Trophoblast cell (in vitro differentiated cells and primary cell): ENCODE measurements at places on chromosomes 2 and 18.

- DNase-seq: no peak
Observed at GRCh38 chr2:55618025-55618274, 528 bp upstream of the PPP4R3B start.

- DNase-seq: peak; percentile 22
Observed at GRCh38 chr18:63192885-63193349, 126.7 kb downstream of the BCL2 start.

DNA sequence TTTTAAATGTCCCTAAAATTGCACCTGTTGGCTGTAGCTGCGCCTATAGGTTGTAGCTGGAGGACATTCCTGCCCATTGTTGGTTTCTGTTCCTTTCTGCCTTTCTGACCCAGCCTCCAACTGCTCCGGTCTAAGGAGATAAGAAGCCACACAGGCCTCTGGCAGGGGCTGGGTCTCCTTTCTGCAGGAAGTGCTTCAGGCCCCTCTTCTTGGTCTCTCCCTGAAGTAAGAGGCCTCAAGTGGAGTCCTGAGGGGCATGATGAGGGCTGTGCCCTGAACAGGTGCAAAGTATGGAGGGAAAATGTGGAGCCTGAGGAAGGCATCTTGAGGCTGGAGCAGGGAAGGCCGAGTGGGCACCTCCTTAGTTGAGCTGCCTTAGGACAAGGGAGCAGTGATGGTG is 10.4 kb upstream of the SFTPB start:
- no peak for DNase-seq

GRCh38 chr18:74567822-74568221 is 29.8 kb upstream of the ZNF407 start:
- no peak for DNase-seq

DNA sequence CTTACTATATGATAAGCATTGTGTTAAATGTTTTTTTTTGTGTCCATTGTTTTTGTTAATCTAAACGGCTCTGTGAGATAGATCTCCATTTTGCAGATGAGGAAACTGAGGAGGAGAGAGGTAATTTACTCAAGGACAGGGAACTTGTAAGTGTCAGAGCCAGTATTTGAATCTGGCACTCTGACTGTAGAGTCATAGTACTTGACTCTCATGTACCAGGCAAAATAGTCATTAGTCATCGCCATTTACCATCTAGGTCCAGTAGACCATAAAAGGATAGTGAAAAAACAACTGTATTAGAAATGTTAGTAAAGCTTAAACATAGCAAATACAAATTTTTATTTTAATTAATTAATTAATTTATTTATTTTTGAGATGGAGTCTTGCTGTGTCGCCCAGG is 4.8 kb downstream of the PSMD14 start:
- peak; percentile 57 for DNase-seq

DNA sequence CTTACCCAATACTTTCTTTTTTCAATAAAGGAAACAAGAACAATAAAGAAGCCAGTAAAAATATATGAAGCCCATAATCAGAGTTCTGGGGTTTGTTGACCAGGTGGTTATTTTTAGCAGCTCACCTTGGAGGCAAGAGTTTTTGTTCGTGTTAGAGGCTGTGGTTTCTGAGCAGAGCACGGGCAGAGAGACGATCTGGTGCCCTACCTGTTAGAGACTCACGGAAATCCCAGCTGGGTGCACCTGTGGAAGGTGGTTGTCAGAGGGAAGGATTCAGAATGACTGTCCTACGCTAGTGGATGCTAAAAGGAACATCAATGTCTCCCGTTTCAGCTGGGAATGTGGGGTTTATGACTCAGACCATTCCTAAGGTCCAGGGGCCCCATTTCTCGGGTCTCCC is 87.6 kb downstream of the NRP2 start:
- no peak for DNase-seq

DNA sequence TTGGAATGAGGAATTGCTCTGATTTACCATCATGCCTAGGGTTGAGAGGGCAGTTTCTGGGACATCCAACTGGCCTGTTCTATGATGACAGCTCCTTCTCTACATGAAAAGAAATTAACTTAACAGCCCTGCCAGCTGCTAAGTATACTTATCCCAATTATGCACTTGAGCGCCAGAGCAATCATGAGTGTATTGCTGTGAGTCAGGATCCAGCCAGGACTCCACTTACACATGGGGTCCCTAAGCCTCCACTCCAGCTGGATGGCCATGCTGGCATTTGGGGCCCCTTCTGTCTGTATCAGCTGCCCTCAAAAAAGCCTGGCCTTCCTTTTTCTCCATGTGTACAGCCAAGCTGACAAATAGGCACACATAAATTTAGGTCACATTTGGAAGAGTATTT is 481.9 kb downstream of the TMX3 start:
- no peak for DNase-seq

- DNase-seq: no peak
Observed at GRCh38 chr2:3277050-3277747, 100.4 kb downstream of the EIPR1 start.

DNA sequence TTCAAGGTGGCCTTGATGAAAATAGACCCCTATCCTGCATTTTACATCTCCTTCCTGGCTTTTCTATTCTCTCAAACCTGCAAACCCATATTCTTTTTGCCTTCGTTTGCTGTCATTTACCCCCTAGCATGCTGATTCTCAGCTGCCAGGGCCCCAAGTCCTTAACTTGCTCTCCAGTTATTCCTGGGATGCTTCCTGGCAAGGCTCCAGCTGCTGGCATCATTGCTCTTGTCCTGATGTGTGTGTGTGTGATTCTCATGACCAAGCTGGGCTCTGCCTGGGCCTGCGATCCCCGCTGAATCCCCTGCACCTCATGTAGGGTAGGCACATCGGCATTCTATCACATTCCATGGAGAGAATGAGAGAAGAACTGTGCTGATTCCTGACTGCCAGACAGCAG is 11.9 kb downstream of the NPAS2 start:
- DNase-seq: no peak

DNA sequence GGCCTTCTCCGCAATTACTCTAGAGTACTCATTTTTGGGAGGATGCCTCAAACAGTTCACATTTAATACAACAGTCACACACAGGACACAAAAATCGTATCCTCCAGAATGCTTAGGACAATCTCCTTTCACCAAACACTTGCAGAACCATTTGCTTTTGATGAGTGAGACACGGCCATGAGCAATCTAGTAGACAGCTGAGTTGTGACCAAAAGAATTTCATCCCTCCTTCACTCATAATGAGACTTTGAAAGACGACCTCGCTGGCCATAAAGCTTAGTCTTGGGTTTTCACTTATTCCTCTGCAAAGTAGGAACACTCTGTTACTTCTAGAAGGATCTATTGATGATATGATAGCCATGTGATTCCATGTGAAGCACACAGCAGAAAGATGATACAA is 87.5 kb upstream of the SLC35G4 start:
- DNase-seq: no peak

- peak; percentile 81 for DNase-seq
Observed at GRCh38 chr2:223995569-223995968, 38.3 kb downstream of the MRPL44 start.

GRCh38 chr2:232137356-232138147 is 176.0 kb downstream of the DIS3L2 start:
- no peak for DNase-seq

DNA sequence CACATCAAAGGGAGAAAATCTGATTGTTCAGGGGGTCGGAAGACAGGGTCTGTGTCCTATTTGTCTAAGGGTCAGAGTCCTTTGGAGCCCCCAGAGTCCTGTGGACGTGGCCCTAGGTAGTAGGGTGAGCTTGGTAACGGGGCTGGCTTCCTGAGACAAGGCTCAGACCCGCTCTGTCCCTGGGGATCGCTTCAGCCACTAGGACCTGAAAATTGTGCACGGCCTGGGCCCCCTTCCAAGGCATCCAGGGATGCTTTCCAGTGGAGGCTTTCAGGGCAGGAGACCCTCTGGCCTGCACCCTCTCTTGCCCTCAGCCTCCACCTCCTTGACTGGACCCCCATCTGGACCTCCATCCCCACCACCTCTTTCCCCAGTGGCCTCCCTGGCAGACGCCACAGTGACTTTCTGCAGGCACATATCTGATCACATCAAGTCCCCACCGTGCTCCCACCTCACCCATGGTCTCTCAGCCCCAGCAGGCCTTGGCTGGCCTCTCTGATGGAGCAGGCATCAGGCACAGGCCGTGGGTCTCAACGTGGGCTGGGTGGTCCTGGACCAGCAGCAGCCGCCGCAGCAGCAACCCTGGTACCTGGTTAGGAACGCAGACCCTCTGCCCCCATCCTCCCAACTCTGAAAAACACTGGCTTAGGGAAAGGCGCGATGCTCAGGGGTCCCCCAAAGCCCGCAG is 3.8 kb downstream of the PROC start:
- DNase-seq: no peak

GRCh38 chr2:234134496-234134895 is 84.0 kb downstream of the SPP2 start:
- no peak for DNase-seq

DNA sequence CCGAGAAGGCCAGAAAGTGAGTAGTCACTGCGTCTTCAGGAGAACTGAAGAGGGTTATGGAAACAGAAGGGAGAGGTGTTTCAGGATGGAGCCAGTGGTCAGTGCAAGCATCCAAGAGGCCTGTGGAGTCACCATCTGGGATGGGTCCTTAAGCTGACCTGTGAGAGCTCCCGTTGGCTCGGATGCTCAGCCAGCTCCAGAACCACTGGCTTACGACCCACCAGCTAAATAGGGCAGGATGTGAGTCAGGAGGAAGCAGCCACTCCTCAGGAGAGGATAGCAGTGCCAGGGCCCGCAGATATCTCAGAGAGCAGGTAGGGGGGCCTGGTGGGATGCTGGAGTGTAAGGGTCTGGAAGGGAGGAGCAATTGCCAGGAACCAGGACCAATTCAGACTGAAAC is 63.1 kb upstream of the B3GNT7 start:
- DNase-seq: no peak

DNA sequence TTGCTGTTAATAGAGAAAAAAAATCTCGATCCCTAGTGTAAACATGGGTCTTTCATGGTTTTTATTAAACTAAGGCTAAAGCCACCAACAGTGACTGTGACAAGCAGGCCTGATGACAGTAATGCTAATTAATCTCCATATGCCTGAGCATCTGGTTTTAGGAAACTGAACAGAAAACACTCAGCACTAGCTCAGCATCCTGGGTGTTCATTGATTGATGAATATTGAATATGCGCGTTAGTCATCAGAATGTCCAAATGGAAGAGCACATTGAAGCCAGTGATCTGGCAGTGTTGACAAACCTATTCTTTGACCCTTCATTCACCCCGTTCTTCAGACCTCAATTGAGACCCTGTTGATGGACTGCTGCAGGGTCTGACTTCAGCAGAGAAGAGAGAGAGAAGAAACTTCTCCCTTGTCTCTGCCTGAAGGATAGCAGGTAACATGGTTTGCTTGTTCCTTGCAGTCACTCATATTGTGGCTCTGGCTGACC is 283.8 kb downstream of the RDH14 start:
- DNase-seq: no peak

- no peak for DNase-seq
Observed at GRCh38 chr2:190767821-190768220, 112.8 kb upstream of the GLS start.

GRCh38 chr2:238187618-238188548 is 15.6 kb downstream of the ILKAP start:
- DNase-seq: no peak

GRCh38 chr2:218003981-218004419 is 1.2 kb upstream of the TNS1 start:
- no peak for DNase-seq

DNA sequence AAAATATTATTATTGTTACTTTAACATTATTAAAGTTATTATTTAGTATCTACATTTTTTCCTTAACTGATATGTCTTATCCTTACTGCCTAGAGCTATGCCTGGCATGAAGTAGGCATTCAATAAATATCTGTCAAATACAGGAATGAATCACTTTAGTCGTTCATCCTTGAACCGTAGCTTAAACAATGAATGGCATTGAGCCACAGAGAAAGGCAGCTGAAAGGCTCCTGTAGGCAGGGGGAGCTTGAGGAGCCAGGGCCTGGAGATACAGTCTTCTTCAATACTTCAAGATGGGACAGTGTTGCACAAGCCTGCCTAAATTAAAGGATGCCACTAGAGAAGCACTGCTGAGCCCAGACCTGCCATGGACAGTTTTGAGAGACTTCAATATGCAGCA is 22.5 kb downstream of the CYRIA start:
- DNase-seq: no peak

- no peak for DNase-seq
Observed at GRCh38 chr2:135573620-135574019, 42.3 kb downstream of the R3HDM1 start.

DNA sequence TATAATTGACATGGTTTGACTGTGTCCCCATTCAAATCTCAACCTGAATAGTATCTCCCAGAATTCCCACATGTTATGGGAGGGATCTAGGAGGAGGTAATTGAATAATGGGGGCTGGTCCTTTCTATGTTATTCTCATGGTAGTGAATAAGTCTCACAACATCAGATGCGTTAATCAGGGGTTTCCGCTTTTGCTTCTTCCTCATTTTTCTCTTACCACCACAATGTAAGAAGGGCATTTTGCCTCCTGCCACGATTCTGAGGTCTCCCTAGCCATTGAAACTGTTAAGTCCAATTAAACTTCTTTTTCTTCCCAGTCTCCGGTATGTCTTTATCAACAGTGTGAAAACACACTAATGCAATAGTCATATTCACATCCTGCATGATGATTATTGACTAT is 1073.3 kb upstream of the CDH2 start:
- no peak for DNase-seq

GRCh38 chr2:148794558-148794957 is 80.5 kb upstream of the KIF5C start:
- no peak for DNase-seq

GRCh38 chr18:57741273-57741672 is 61.8 kb downstream of the ATP8B1 start:
- no peak for DNase-seq

GRCh38 chr18:76932026-76932819 is 109.9 kb downstream of the ZNF236 start:
- no peak for DNase-seq

- no peak for DNase-seq
Observed at GRCh38 chr2:219118504-219118903, 42.1 kb downstream of the NHEJ1 start.

DNA sequence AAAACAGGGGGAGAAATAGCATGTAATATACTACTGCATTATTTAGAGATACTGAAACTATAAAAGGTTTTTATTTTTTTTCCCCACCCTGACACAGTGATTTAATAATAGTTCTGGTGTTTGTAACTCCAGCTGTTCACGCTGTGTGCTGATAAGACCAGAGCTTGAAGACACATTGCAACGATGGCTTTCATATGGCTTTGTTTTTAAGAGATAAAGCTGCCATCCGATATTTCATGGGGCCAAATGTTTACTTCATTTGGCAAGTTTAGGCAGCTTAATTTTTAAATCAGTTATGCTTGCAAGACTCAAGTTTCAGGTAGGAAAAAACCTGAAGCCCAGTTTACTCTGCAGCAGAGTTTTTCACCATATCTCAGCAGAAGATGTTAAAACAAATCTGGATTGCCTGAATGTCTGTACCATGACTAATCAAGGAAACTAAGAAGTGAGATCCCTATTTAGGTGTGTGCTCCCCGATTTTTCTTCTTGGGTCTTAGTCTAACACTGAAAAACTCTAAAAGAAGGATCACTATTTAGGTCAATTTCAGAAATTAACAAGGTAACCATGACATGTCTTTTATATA is 508.6 kb downstream of the PARD3B start:
- no peak for DNase-seq

GRCh38 chr2:184541591-184541990 is 56.7 kb upstream of the ZNF804A start:
- DNase-seq: no peak

GRCh38 chr18:63119647-63120046 is 199.9 kb downstream of the BCL2 start:
- DNase-seq: no peak
